ENCODE measurements at places on chromosomes 2 and 18.

- no peak for DNase-seq
These were observed 132.7 kb upstream of the XPO1 start for GRCh38 chr2:61670591-61671501.

DNA sequence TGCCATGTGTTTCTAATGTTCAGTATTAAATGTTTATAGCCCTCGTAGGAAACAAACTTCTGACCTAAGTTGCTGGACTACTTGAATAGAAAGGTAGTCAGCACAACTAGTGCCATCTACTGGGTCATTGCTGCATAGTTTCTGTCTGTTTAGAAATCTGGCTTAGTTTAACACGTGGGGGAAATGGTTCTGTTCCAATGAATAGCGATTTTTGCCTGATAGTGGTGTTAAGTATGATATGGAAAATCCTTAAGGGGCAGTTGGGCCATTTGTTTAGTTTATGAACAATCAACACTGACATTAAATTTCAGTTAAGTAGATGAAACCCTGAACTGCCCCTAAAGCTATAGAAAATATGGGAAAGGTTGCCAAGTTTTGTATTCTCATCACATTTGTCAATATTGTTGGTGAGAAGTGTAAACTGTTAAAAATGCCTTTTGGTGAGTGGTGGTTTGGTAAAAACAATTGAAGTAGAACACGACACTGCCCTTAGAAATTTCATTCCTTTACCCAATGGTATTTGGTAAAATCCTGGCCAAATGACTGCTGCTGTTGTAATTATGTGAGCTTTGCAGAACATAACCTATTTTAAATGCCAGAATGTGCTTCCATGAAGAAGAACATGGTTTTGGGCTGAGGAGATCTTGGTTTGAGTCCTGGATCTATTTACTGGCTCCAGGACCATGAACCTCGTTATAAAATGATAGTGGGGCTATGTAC lies 13.2 kb downstream of the NABP1 start:
- no peak for DNase-seq

DNA sequence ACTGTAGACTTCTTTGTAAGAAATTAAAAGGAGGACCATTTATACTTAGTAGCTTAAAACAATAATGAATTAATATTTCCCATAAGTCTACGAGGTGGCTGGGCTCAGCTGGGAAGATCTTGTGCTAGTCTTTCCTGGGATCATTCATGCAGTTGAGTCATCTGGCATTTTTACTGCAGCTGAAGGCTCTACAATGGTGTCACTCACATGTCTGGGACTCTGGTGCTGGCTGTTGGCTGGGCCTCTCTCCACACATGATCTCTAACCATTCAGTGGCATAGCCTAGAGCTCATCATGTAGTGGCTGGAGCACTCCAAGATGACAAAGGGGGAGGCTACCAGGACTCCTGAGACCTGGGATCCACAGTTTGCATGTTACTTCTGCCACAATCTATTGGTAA lies 35.5 kb downstream of the CLASP1 start:
- DNase-seq, result no peak

DNA sequence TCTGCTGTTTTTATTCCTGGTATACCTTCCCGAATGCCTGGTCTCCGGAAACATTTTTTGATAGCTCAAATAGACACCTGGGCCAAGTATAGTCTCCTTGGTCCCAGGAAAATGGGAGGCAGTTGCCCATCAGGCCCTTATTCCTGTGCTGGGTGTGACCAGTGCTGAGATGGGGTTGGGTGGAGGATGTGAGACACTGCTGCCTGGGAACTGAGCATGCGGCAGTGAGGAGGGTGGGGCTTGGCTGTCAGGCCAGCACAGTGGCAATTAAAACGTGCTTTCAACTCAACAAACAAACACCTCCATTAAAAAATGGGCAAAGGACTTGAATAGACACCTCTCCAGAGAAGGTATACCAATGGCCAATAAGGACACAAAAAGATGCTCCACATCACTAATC lies 12.5 kb downstream of the KLHL29 start:
- DNase-seq, result no peak

DNA sequence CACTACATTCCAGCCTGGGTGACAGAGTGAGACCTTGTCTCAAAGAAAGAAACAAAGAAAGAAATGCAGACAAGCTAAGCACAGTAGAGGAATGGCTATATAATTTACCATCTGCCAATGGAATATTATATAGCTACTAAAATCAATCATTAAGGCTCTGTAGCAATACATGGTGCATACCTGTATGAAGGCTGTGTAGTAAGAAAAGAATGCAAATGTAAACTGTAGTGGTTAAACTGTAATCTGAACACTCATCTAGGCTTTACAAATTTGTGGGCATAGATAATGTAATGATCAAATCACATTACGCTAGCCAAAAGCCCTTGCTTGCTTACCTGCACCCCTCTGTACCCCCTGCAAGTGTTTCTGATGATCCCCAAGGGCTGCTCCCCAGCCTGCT lies 230.9 kb downstream of the LTBP1 start:
- no peak for DNase-seq

DNA sequence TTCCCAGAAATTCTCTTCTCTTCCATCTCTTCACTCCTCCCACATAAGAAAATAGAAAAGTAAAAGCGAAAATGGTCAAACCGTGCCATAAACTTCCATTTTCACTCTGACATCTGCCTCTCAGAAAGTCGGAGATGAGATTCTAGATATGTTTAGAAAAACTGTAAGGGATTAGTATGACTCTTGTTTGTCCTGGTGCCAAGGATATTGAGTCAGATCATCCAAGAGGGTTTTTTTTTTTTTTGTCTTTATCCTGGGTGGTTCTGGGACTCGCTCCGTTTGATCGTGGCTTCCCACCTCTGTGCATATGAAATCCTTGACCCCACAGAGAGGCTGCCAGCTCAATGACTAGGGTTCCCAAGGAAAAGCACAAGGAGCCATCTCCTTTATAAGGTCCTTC lies 17.3 kb downstream of the EN1 start:
- DNase-seq, result no peak

GRCh38 chr2:3654011-3654410 lies 4.0 kb upstream of the ALLC start:
- no peak for DNase-seq
